DMS79 (cell line): ENCODE measurements at places on chromosomes 16 and 17.

DNA sequence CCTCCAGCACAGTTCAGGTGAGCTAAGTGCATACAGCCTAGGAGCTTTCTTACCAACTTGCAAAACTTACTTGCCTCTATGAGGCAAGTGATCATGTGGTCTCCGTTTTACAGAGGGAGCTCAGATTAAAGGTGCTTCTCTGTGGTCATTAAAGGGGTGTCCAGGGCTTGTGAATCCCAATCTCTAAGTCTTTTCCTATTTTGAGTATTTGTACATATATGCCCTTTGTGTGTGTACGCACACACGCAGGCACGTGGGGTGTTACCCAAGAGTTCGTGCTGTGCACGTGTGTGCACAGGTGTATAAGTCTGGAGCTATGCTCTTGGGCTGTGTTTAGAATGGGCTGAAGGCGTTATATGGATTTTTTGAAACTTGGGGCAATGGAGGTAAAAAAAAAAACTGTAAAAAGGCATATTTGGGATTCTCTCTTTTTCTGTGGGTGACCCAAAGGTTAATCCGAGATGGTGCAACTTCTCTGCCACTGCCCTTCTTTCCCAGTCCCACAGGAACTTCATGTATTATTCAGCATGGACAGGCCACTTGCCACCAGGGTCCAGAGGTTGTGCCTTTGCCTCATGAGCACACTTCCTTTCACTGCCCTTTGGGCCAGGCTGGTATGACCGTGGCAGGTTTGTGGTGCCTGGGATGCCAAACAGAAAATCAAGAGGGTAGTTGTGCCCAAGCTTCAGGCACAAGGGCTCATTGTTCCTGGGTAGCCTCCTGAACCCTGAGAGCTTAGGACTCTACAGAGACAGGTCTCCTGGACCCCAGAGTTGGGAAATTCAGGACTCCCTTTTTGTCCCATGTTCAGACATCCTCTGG lies 1.5 kb downstream of the ABCC3 start:
- DNase-seq = no peak

- DNase-seq = no peak
These were observed 270.1 kb downstream of the SOX9 start for GRCh38 chr17:72390675-72391508.

DNA sequence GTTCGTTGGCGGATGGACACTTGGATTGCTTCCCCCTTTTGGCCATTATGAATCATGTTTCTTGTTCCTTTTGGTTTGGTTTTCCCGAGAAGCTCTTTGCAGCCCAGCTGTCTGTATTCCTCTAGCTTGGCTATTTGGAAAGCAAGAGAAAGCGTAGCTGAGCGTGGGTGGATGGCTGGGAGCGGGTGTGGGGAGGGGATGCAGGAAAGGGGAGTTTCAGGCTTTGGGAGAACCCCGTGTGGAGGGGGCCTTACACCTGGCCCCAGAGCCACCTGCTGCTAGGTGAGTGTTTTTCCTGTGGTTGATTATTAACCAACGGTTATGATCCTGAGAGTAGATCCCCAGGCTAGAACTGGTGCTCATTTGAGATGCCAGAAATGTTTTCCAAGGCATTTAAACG lies 103.7 kb downstream of the RAP1GAP2 start:
- no peak for DNase-seq

DNA sequence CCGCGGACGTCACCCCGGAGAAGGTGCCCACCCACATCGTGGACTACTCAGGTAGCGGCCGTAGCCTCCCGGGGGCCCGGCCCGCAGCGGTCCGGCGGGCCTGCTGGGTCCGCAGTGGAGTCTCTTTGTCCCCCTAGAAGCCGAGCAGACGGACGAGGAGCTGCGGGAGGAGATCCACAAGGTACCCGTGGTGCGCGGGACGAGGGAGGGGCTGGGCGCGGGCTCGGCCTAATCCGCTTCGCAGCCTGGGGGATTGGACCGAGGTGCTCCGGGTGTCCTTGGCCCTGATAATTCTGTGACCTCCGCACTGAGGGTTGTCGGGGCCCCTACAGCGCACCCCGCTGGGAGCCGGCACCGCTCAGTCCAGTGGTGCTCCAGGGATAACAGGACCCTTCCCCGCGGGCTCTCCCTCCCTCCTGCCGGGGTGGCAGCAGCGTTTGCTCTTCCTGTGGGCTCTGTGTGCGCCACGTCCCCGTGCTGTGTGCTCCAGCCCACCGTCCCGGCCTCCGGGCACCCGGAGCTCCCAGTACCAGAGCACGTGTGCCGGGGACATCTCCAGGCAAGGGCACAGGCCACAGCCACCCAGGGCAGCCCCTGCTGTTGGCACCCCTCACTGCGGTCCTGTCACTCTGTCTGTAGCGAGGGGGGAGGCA lies 713 bp downstream of the RHOT2 start:
- DNase-seq = no peak

GRCh38 chr17:3988297-3989040 lies 24.2 kb upstream of the ATP2A3 start:
- DNase-seq = no peak

DNA sequence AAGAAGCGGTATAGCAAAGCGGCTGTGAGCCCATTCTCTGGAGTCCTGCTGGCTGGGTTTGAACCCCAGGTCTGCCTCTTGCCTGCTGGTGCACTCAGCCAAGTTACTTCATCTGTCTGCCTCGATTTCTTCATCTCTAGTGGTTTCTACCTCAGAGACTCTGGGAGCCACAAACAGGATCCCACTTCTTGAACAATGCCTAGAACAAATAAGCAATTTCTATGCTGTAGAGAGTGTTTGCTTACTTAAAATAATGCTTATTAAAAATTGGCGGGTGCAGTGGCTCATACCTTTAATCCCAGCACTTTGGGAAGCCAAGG lies 75.5 kb downstream of the CMIP start:
- DNase-seq = no peak
